ENCODE measurements at places on chromosomes 7 and 10.
A peak's percentile ranks its signal among the peaks of the same experiment; 100 is the strongest.

GRCh38 chr7:50397320-50397970 lies 52.7 kb downstream of the FIGNL1 start:
- no peak for DNase-seq

GRCh38 chr7:42960762-42961161 lies 28.6 kb downstream of the MRPL32 start:
- DNase-seq: no peak

DNA sequence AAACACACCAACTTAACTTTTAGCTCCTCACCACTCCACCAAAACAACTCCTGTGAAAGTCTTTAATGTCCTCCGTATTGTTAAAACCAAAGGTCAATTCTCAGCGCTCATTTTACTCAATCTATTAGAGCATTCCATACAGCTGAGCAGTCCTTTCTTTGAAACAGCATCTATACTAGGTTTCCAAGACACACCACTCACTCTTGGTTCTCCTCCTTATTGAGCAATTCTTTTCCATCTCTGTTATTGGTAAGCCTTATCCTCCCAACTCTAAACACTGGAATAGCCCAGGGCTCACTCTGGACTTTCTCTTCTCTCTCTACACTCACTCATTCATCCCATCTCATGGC lies 34.9 kb downstream of the COA1 start:
- no peak for DNase-seq

DNA sequence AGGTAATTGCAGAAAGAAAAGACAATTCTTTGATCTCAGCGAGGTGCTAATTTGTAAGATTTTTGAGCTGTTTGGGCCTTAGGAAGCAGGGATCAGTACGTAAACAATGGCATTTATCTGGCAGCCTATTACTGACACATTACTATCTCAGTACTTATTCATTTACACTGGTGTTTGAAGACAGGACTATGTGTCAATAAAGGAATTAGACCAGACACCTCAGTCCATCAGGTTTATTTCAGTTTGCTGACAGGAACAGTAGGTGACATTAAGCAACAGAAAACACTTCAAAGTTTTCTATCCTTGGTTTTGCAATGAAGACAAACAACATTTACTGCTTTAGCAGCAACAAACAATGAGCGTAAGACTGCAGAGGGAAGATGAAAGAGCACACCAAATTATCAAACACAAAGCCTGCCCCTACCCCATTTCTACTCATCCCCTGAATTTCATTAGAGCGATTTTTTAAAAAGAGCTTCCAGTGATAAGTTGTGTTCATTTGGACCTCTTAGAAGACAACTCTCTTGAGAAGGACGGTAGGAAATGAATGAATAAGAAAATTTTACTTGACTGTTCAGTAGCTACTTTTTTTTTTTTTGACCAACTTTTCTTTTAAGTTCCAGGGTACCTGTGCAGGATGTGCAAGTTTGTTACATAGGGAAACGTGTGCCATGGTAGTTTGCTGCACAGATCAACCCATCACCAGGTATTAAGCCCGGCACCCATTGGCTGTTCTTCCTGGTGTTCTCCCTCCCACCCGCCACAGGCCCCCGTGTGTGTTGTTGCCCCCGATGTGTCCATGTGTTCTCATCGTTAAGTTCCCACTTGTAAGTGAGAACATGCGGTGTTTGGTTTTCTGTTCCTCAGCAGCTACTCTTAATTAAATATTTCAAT lies 138.8 kb downstream of the DKK1 start:
- DNase-seq: no peak

DNA sequence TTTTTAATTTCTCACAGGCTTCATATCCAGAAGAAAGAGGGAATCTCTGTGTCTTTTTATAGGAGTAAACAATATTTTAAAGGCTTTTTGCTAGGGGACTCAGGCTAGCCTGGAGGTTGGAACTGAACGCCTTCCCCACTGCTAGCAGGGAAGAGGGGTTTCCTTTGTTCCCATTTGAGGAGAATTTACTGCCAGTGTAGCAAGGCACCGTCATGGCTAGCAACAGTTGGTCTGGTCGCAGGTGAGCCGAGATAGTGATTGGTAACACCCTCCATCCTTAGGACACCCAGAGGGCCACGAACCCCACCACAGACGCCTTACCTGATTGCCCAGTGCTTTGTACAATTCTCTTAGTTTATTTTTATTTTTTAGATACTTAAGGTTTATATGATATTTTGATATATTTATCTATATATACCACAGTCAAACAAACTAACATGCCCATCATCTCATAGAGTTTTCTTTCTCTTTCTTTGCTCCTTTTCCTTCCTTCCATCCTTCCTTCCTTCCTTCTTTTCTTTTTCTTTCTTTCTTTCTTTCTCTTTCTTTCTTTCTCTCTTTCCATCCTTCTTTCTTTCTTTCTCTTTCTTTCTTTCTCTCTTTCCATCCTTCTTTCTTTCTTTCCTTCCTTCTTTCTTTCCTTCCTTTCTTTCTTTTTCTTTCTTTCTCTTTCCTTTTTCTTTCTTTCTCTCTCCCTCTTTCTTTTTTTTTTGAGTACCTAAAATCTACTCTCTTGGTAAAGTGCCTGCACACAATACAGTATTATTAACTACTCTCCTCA lies 219.0 kb upstream of the AKR1E2 start:
- DNase-seq: no peak

DNA sequence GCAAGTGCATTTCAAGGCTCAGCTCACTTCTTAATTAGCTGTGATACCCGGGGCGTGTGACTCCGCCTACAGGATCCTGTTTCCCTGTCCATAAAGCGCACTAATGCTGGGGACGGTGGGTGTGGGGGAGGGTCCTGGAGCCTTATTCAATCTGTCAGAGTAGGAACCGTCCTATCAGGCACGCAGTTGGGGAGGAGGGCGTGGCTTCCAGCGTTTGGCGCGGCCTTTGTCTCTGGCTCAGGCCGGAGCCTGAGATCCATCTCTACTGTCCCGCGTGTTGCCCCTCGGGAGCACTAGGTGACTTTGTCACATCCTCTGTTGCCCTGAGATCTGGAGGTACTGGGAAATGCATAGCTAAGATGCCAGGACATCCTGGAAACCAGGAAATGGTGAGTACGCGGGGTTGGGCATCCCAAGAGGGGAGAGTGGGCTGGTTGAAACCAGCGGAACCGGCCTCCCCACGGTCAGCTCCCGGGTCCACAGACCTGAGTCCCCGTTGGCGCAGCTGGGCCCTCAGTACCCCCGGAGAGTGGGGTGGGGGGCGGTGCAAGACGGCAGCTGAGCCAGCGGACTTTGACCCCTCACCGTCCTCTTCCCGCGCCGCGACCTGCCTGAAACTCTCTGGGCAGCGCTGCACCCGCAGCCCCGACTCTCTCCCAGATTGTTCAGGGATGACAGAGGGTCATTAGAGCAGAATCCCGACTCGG lies 104.4 kb upstream of the ZNF92 start:
- peak; percentile 83 for DNase-seq

Data from Calu3 (cell line).